Stimulated activated CD8-positive, alpha-beta memory T cell treated with anti-CD3 and anti-CD28 coated beads, Interleukin-4, amount 100 ng/mL, for 1 hour (primary cell): ENCODE measurements at places on chromosomes 7 and 10.

DNA sequence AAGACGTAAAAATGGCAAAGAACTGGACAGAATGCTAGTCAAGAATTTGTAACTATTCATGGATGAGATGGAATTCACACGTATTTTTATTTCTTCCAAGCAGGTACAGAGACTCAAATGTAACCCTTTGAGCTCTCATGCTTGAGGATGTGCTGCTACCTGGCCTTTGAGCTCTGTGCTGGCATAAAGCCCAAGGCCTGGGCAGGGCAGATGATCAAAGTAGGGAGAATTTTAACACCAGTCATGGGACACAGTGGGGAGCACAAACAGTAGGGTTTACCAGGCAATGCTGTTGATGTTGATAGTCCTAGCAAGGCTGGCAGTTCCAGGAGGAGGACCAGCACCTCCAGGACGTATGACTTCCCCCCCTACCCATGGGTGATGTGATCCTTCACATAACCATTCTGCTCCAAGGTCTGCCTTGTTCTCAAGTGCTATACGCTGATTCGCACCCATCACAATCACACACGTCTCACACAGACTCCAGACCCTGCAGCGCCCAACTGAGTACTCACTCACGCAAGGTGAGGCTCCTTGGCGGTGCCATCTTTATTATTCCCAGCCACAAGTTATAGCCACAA lies 48.6 kb upstream of the DLG5 start:
- no peak for DNase-seq

DNA sequence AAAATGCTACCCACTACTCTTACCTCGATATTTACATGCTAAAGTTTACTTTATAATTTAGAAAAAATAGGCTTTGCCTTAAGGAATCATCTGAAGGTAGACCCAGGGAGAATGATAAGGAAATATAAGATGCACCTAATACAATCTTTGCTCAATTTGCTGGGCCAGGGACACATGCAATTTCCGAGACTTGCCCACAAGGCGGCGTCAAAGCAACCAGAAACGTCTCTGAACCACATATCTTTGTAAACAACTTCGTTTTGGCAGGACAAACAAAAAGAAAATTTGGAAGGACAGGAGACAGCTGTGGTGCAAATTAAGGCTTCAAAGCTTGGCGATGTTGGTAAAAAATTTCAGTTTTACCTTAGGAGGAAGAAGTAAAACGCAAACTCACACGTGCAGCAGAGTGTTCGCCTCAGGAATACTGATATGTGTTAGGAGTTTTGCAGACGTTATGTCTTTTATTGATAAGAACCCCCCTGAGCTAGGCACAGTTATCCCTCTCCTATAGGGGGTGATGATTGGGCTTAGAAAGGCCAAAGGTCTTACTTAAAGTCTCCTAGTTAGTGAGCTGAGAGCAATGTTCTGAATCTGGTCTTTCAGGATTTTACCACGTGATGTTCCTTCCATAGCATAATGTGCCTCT lies 134.3 kb downstream of the PRKCQ start:
- peak; percentile 33 for DNase-seq

- no peak for DNase-seq
Observed at GRCh38 chr7:17963281-17963680, 23.0 kb upstream of the SNX13 start.

- no peak for DNase-seq
Observed at GRCh38 chr7:50651271-50651989, 86.2 kb upstream of the DDC start.

DNA sequence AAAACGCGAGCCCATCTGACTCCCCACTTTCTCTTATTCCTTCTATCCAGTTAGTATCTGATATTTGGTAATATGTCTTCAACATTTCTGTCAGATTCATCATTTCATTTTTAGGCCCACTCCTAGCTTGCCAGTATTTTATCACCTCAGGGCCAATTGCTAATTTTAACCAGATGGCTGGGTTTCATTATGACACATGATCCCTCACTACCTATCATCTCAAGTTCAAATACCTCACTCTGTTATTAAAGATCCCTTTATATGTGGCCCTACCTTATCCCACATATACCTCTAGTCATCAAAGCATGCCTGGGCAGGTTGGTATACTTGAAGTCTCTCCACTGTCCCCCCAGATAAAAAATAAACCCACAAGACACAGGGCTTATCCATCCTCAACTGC lies 104.9 kb downstream of the RNLS start:
- no peak for DNase-seq

GRCh38 chr10:88877298-88877697 lies 2.7 kb upstream of the STAMBPL1 start:
- no peak for DNase-seq

GRCh38 chr10:5565671-5566581 lies 41.2 kb downstream of the CALML3 start:
- no peak for DNase-seq

DNA sequence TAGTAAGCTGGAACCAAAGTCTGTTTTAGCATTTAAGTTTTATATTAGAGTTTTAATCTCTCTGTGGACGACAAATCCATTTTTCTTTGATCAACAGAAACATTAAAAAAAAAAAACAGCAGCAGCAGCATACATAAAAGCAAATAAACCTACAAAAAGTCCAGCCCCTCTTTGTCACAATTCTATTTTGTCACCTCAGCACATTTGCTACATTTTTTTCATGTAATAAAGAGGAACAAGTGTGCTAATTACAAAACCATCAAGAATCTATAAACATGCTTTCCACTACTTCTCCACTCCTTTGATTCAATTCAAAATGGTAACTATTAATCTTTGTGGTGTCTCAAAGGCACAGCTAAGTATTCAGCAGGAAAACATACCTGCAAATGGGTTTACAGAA lies 259.8 kb upstream of the GNAI1 start:
- no peak for DNase-seq

DNA sequence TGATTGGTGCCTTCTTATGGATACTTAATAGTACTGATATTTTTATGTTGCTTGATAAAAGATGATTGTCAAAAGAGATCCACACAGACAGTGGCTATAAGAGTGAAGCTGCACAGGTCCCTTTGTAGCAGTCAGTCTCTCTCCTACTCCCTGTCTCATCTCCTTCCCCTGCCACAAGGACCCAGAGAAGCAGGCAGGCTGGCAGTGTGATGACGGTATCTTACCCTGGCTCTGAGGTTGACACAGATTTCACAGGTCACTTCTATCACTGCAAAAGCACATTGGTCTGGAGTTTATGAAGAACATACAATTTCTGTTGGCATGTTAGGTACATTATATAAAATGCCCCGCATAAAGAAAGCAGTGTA lies 64.4 kb upstream of the AHR start:
- DNase-seq = peak; percentile 23

DNA sequence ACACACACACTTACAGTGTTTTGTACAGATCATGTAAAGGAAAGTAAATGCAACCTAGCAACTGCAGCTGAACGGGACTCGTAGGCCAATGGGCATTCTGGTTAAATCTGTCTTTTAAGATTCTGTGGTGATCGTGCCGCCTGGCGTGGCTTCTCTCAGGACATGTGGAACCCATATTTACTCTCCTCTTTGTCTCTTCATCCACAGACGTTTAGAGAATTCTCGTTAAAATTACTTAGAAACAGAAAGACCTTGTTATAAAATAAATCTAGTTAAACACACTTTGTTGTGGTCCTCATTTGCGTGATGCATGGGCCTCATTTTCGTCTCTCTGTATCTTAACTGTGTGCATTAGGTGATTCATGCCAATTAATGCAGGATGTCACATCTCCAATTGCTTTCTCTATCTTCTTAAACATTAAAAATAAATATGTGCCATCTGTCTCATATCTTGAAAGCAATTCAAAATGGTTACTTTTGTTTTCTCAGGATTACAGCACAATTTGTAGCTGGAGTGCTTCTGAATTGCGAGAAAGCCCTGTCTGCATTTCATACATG lies 11.5 kb downstream of the KLF6 start:
- no peak for DNase-seq

DNA sequence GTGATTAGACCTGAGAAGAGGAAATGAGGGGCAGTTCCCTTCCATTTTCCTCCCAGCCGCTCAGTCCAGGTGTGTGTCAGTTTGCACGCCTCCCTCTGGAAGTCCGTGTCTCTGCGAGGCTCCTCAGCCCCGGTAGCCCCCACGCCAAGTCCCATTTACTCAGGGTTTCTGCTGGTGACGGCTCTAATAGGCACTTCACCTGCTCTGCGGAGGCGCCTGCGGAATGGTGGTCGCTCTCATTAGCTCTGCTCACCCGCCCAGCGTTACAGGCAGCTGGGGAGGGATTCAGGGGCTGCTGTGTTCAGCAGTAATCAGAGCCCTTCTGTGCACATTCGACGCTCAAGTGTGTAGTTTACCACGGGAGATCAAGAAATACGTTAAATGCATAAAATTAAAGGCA lies 179.9 kb downstream of the MGMT start:
- no peak for DNase-seq

DNA sequence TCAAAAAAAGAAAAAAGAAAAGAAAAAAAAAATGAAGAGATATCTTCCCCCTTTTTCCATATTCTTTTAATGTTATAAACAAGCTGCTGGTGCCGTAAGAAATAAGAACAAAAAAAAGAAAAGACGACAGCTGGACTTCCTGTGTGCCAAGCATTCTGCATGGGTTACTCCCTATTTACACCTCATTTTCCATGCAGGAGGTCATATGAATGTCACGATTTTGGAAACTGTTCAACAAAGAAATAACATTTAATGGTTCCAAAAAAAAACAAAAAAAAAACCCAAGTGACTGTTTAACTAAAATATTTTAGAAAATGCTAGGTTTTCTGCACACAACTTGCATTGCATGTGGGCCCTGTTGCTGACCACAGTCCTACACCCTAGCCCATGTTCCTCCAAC lies 159.3 kb downstream of the TNS3 start:
- no peak for DNase-seq

- DNase-seq = no peak
Observed at GRCh38 chr7:151057506-151057988, at the start of gene CDK5. CDK5 (minus strand) TSS chr7:151057897; CDS start chr7:151057848, 49 bp downstream.

DNA sequence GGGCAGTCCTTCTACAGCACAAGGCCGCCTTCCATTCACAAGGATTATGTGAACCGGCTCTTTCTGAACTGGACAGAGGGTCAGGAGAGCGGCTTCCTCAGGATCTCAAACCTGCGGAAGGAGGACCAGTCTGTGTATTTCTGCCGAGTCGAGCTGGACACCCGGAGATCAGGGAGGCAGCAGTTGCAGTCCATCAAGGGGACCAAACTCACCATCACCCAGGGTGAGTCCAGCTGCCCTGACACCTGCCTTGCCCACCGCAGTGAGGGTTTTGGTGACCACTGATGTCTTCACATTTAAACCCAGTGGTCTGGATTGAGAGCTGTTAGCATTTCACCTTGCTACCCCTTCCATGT lies 918 bp downstream of the PILRB start:
- DNase-seq = no peak

DNA sequence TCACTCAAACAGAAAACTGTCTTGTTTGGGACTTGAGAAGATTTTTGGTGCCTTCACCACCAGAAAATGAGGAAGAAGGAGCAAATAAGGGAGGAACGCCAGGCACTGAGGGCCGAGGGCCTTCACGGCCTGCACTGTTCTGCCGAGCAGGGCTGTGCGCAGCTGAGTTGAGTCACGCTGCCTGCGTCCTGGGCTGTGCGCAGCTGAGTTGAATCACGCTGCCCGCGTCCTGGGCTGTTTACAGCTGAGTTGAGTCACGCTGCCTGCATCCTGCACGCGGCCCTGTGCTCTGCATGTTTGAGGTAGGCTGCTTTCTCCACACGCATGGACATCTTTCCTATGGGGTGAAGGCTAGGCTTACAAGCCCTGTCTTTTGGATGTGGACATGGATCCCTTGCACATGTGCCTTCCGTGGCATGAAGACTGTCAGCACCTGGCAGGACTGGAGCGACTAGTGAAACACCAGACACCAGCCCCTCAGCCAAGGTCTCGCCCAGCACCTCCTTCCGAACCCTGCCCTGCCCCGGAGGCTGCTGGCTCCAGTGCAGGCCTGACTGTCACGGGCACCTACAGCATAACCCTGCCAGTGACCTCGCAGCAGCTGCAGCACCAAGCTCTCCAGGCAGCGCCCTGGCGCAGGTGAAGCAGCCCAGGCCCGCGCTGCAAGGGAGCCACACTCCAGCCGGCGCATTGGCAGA lies 96.7 kb downstream of the HTR5A start:
- no peak for DNase-seq

DNA sequence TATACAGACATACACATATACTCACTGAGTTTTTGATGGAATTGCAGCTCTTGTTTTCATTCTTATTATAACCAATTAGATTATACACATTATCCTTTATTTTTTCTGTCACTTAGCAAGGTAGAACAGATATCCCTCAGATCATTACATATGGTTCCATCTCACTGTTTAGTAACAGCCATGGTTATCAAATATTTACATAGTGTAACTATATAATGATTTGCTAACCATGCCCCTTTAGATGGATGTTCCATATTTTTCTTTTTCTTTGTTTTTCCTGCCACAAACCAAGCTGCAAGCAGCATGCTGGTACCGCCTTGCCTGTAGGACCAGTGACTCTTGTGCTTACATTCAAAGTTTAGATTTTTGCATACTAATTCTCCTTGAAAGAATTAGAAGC lies 163.4 kb upstream of the NFE2L3 start:
- no peak for DNase-seq

DNA sequence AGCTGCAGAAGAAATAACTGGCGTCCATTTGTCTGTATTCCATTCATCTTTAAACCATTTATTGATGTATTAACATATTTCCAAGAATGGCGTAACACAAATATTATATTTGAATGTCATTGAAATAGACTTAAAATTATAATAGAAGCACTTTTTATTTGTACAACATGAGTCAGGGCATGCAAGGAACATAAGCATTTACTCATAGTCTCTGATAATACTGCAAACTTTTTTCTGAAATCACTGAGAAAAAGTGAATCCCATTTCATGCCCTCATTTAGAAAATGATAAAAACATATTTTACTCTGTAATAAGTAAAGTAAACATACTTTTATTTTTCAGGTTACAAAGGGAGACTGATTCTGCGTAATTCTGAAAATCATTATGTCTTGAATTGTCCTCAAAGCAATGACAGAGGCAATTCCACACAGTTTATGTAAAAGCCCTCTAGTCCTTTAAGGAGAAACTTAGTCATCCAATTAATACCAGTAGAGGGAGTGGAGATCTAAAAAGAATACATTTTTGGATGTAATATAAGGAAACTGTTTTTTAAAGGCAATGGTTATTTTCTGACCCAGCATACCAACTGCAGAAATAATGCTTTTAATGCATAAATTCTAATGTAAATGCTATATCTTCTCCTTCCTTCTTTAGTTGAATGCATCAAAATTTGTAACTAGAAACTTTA lies 58.1 kb downstream of the AGMO start:
- no peak for DNase-seq

DNA sequence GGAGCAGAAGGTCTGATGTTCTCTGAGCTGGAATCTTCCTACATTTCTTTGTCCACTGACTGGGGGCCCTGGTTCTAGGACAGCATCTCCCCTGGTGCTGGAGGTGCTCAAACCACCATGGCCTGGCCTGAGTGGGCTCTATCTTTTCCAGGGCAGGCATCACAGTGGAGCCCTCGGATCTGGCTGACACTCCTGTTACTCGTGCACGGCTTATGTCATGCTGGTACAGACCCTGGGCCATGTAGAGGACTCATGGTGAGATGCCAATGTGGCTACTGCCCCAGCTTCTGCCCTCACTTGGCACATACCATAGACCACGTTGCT lies 96.0 kb downstream of the HIPK2 start:
- DNase-seq = no peak
